Ureter (tissue), 1 donor: ENCODE measurements at places on chromosomes 6 and 20. TPM values are rescaled to one million over a fixed set of nuclear protein-coding genes. Genes with fewer than 3 reads are reported as not detected.

The ENPP3 gene
- 1.1 TPM for total RNA-seq

The AVP gene
- not detected for total RNA-seq

The GRM4 gene
- total RNA-seq, result 0.21 TPM

The WFDC10B gene
- 1.9 TPM for total RNA-seq

The LY6G6D gene
- not detected for total RNA-seq

DNA sequence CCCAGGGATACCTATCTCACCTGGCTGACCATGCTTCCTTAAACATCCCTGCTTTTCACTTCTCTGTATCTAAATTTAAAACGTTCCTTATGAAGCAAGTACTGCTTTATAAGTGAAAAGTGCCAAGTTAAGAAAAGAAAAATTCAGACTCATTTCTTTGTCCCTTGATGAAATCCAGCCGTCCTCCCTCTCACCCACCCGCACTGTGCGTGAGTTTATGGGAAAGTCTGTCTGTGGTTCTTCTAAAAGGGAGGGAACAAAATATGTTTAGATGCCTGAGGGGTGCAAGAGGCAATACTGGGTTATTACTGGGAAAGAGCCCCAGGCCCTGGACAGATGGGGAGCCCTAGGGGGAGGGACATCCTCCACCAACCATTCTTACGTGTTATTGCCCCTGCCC lies 31.2 kb downstream of the SPDEF start:
- no peak for DNase-seq
